ENCODE measurements at places on chromosomes 6 and 20. TPM values are rescaled to one million over a fixed set of nuclear protein-coding genes. Genes with fewer than 3 reads are reported as not detected.

- no peak for DNase-seq
Observed at GRCh38 chr6:46651006-46651405, 1.6 kb downstream of the CYP39A1 start.

Gene VGLL2
- not detected for polyA plus RNA-seq

DNA sequence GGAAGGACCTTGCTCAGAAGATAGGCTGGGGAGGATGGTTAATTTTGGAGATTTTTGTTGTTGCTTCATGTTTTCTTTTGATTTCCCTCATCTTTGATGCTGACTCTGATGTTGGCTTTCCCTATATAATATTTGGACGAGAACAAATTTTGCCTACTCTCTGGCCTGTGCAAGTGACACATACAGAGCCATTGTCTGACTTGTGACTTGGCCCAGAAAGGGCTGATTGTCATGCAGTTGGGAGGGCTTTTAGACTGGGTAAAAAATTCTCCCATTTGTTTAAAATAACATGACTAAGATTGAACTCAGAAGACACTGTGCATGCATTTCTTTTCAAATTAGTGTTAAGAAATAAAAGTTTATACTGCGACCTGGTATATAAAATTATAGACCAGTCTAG lies 98.6 kb upstream of the SUPT3H start:
- DNase-seq, result no peak

DNA sequence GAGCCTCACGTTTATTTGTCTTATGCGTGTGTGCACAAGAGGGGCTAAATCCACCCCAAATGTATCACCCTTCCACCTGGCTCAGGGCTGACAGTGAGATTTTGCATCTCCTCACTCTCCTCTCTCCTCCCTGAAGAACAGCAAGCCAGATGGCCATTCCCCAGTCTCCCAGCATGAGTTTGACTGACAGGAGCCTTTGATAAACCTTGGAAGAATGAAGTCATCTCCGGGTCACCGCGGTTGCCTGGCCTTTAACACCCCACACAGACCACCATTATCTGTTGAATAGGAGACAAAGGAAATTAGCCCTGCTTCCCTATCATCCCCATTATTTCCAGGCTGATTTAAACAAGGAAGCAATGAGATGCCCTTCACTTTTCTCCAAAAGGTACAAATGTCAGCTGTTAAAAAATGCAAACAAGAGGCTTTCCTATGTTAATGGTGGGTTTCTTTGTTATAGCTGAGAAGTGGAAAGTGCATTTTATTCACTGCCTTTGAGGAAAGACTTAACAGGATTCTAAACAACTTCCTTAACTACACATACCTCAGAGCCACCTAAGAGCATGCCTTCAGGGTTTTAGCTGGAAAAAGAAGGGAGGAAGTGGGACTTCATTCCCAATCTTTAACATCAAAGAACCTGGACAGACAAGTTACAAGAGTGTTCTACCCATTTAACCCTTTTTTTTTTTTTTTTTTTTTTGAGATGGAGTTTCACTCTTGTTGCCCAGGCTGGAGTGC lies 524.8 kb upstream of the ID4 start:
- DNase-seq, result no peak

GRCh38 chr20:64205611-64206026 lies 41.4 kb downstream of the MYT1 start:
- no peak for DNase-seq

GRCh38 chr6:25354078-25354932 lies 75.1 kb downstream of the CARMIL1 start:
- DNase-seq, result no peak

- no peak for DNase-seq
Observed at GRCh38 chr20:41560970-41561369, 57.2 kb downstream of the CHD6 start.

DNA sequence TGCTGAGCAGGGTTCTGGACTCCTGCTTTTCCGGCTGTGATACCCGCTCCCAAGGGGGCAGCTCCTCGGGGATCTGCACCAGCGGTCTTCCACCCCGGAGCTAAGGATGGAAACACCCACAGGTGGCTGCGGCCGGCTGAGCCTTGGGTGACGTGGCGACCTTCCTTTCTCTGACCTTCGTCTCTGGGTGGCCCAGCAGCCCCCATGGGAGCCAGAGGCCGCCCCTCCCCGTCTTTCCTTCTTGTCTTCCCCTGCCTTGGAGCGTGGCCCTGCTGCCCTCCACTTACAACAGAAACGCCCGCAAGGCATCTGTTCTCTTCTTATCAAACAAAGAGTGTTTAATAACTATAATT lies 405.7 kb downstream of the TAF4 start:
- DNase-seq, result no peak

Gene GPR6
- polyA plus RNA-seq, result not detected

DNA sequence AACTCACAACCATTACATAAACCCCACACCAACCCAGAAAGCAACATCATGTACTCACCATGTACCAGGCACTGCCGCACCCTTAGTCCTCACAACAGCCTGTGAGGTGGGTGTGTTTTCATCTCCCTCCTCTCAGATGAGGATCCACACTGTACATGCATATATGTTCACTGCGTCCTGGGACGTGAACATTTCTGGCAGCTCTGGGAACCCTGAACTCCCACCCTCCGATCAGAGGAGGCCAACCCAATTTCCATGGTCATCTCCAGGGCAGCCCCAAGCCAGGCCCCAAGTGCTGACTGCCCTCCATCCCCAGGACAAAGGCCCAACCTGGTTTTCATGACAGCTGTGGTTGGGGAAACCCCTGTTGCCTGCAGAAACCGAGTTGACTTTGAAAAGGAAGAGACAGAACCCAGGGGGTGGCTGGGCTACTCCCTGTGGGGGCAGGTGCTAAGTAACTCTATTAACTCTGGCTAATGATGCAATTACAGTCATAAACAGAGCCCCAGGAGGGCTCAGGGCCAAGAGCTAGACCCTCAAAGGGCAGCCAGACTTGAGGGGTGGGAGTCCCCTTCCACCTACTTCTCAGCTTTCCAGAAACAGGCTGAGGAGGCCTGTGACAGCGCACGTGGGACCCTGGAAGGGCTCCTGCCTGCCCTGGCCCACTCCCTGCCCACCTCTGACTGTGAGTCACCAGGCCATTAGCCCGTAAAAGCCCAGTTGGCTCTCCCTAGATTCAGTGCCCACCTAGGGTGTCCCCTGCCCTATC lies 2.6 kb downstream of the TFEB start:
- DNase-seq, result peak; percentile 59

Gene TBC1D22B
- polyA plus RNA-seq, result 9.6 TPM

DNA sequence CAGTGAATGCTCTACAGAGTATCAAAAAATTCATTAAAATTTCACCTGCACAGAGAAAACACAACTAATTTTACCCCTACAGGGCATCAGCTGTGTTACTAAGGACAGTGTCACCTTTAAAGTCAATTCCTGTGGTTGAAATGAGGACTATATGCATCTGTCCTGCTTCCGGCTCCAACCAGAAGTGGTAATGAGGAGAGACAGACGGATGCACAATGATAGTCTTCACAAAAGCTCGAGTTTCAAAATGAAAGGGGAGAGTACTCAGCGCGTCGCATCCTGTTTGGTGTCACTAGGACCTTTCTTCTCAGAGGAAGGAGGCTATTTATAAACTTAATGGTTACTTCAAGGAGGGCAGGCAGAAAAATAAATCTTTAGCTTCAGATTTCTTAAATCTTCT lies 86.5 kb downstream of the LYRM4 start:
- peak; percentile 69 for DNase-seq

DNA sequence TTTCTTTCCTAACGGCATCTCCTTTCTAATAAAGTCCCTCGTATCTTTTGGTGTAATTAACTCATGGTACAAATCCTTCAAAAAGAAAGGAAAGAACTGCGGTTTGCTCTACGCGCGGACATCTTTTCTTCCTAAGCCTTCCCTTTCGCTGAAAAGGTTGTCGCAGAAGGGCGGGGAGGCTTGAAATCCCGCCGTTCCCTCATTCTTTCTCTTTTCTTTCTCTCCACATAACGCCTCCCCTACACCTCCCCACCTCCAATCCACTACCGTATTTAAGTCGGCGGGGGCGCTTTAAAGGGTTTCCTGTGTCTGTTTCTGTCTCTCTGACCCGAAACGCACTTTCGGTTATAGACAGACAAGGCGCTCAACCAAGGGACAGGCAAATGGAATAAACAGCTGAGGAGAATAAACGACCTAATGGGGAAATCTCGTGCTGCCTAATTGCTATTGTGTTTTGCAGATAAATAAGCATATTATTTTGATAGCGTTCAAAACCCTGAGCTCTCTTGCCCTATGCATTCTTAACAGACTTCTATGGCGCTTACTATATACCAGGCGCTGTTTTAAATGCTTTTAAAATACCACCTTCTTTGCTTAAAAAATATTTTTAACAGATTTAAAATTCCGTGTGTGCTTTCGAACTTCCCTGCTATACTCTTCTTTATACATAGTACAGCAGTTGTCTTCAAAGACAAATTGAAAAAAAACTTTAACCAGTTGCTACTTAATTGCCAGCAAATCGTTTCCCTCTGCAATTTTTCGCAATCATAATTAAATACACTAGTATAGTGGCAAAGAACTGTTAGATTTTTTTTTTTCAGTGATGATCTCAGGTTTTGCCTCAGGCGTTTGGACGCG lies 2.5 kb upstream of the HEY2 start:
- peak; percentile 56 for DNase-seq

- no peak for DNase-seq
Observed at GRCh38 chr6:52754443-52754842, 8.8 kb downstream of the GSTA2 start.

GRCh38 chr6:4936681-4937041 lies 67.2 kb downstream of the RPP40 start:
- DNase-seq, result peak; percentile 54

Gene STMND1
- not detected for polyA plus RNA-seq
